Liver (tissue), 10 donors: ENCODE measurements at places on chromosomes 11 and 22.

- no peak for DNase-seq
These were observed 464.0 kb downstream of the BRD1 start for GRCh38 chr22:49363526-49364230.

- no peak for DNase-seq
These were observed 758 bp downstream of the GALNT18 start for GRCh38 chr11:11620921-11621572.

GRCh38 chr22:45752036-45752435, 80.4 kb downstream of the ATXN10 start:
- DNase-seq = no peak

DNA sequence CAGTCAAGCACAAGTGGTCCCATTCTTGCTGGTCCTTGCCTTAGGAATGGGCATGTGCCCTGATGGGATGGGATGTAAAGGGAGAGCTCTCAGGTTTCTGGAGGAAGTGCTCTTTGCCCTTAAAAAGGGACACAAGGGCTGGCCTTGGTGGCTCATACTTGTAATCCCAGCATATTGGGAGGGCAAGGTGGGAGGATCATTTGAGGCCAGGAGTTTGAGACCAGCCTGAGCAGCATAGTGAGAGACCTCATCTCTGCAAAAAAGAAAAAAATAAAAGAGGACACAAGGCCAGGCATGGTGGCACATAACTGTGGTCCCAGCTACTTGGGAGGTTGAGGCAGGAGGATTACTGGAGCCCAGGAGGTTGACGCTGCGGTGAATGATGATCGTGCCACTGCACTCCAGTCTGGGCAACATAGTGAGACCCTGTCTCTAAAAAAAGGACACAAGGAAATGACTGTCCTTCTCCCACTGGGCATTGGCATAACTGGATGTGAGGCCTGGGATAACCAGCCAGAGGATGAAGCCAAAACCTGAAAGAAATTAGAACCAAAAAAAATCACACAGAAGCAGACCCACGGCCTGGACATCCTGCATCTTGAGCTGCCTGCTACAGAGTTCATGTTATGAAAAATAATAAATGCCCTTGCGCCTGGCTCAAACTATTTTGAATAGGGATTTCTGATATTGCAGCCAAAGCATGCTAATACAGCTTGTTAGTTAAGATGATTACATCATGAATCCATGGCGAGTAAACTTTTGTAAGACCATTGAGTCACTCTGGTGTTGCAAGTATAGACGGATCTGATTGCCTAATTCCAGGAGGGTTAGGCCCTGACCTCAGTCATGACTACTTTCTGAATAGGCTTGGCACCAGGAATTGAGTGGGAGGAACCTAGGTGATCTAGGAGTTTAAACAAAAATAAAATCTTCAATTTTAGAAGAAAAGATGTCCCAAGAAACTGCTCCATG, 12.9 kb upstream of the CRKL start:
- DNase-seq = no peak

GRCh38 chr22:36913427-36914389, at the start of gene CSF2RB:
TSS of gene CSF2RB (plus strand) at chr22:36913628. CDS start at chr22:36922208, 8,580 bp downstream.
- no peak for DNase-seq

DNA sequence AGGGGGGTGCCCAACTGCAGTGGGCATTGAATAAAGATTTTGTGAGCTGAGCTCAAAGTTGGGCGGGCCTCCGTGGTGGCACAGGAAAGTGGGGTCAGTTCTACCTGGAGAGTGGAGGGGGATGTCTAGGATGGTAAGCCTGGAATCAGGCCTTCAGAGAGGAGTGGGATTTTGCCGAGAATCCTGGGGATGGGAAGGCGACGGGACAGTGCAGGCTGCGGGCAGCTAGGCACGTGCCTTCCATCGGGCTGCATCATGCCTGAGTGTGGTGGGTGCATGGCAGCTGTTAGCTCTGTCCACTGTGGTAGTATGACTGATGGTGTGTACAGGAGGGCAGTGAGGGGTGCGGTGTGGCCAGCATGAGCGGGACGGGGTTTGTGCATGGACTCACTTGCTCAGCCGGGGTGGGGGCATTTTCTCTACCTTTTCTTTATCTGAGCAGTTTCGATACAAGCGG, 3.6 kb downstream of the SHANK3 start:
- DNase-seq = no peak

DNA sequence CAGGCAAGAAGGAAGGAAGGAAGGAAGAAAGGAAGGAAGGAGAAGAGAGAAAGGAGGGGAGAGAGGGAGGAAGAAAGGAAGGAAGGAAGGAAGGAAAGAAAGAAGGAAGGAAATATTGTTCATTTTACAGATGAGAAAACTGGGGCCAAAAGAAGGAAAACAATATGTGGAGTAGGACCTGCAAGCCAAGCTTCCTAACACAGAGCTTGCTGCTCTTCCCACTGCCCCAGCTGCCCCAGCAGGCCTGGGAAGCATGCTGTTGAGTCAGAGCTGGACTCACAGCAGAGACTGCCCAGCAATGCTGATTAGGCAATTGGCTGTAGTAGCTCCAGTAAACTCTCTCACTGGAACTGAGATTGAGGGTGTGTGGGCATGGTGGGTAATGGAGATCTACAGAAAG, 42.6 kb upstream of the SMCO4 start:
- no peak for DNase-seq

GRCh38 chr11:12502046-12502445, 124.7 kb downstream of the PARVA start:
- no peak for DNase-seq

DNA sequence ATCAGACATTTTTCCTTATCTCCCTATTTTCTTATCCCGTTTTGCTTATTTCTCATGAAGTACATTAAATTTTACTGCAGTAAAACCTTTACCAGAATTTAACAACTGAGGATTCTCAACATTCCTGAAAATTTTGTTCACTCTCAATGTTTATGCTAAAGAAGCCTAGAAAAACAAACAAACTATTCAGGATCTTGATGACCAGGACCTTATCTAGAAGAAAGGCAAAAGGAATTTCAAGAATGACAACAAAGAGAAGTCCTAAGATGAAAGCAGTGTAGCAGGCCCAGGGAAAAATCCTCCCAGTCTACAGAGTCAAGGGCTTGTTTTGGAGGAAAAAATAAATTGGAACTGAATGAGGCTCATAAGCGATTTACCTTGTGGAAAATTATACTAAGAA, 283.3 kb upstream of the ARHGAP42 start:
- DNase-seq = no peak

GRCh38 chr11:32266601-32267000, 168.7 kb downstream of the WT1 start:
- no peak for DNase-seq

DNA sequence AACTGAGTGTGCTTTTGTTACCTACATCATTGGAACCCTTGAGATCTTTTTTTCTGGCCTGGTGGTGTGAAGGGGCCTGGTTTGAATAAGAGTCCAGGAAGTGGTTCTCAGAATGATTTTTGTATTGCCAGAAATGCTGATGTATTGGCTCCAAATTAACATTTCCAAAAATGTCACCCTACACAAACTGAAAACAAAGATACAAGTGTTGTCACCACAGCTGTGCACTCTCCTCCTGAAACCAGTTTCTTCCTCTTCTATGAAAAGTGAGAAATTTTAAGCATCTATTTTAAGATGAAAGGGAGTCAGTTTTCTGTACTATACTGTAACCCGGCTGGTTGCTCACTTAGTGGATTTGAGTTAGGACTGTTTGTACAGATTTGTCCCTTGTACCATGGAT, 218.8 kb downstream of the PGR start:
- DNase-seq = no peak

- DNase-seq = no peak
These were observed 795 bp upstream of the MSANTD4 start for GRCh38 chr11:106022795-106023275.

- DNase-seq = no peak
These were observed 487.9 kb upstream of the LRRC4C start for GRCh38 chr11:41947392-41947791.

GRCh38 chr11:46669711-46670139, 30.7 kb downstream of the ARHGAP1 start:
- no peak for DNase-seq

- DNase-seq = no peak
These were observed 32.6 kb downstream of the PPFIA1 start for GRCh38 chr11:70303070-70303469.

DNA sequence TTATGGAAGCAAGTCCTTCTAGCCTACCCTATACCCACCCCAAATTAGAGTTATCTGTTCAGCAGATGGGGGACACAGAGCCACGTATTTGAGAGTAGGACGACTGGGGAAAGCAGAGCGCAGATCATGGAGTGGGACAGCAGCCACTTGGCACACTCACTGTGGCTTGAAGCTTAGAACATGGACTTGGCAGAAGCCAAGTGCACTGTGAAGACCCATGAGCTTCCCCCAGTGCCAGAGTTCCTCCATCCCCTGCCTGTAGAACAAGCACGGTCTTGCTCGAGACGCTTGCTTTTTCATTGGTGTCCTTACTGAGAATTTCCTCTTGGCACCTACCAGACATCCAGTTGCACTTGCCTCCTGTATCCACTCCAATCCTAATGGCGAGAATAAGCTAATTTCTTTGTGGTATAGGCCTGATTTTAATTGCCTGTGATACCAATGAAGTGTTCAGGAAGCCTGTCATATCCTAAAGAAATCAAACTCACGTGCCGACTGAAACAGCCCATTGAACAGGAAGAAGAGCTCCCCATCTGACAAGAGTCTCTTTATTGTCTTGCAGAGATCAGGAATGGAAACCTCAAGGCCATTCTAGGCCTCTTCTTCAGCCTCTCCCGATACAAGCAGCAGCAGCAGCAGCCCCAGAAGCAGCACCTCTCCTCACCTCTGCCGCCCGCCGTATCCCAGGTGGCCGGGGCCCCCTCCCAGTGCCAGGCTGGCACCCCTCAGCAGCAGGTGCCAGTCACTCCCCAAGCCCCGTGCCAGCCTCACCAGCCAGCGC, 166.9 kb downstream of the NAV2 start:
- DNase-seq = no peak

- no peak for DNase-seq
These were observed 66.1 kb downstream of the OR5AK2 start for GRCh38 chr11:57054817-57055216.

GRCh38 chr11:110268441-110268840, 28.0 kb downstream of the RDX start:
- DNase-seq = no peak

- no peak for DNase-seq
These were observed 2.7 kb downstream of the RAB3IL1 start for GRCh38 chr11:61914471-61915171.

GRCh38 chr22:30370641-30371230, 13.9 kb downstream of the CCDC157 start:
- no peak for DNase-seq

GRCh38 chr11:111788051-111788450, 21.9 kb upstream of the PPP2R1B start:
- no peak for DNase-seq

DNA sequence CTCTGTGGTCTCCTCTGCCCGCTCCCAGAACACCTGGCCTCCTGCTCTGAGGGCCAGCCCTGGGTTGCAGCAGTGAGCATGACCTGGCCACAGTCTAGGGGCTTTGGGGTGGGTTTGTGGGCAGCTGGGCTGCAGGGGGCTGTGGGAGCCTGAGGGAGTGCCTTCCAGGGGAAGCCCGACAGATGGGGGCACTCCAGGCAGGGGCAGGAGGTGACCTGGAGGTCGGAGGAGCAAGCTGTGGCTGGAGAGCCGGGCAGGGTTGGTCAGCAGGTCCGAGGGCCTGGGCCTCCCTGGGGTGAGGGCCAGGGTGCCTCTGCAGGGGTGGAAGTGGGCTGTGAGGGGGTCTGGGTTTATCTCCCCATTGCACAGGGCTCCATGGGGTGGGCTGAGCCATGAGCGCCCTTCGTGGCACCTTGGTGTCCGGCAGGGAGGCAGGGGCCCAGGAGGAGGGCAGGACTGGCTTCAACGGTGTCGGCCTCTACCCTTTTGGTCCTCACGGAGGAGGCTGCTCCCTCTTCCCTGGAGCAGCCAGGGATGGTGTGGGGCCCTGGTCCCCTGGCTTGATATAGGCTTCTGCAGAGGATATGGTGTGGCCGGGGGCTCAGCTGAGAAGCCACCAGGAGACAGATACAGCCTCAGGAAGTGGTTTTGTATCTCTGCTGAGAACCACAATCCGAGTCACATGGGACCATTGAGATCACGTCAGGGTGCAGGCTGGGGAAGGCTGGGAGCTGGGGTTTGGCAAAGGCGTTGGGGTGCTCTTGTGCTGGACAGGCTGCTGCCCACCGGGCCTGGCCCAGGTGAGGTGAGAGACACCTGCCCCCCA, 22.3 kb downstream of the KCNQ1 start:
- DNase-seq = no peak

GRCh38 chr22:32652645-32653270, 148.7 kb upstream of the TIMP3 start:
- DNase-seq = no peak

DNA sequence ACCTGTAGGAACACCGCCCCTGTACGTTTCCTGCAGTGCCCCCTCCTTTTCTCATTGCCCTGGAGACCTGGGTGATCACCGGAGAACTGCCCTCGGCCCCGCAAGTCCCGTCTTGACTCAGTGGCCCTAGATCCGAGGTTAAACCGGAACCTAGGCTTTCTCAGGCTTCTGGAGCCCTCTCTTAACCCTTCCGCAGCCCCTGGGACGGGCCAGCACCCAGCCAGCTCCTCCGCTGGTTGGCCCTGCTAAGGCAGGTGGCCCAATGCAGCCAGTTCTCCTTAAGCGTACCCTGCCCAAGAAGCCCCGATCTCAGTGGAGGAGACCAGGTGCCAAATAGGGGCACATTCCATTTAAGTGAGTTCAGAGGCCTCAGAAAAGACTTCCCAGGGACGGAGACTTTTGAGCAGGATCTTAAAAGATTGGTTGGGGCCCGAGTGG, 776 bp downstream of the NLRX1 start:
- peak; percentile 44 for DNase-seq

DNA sequence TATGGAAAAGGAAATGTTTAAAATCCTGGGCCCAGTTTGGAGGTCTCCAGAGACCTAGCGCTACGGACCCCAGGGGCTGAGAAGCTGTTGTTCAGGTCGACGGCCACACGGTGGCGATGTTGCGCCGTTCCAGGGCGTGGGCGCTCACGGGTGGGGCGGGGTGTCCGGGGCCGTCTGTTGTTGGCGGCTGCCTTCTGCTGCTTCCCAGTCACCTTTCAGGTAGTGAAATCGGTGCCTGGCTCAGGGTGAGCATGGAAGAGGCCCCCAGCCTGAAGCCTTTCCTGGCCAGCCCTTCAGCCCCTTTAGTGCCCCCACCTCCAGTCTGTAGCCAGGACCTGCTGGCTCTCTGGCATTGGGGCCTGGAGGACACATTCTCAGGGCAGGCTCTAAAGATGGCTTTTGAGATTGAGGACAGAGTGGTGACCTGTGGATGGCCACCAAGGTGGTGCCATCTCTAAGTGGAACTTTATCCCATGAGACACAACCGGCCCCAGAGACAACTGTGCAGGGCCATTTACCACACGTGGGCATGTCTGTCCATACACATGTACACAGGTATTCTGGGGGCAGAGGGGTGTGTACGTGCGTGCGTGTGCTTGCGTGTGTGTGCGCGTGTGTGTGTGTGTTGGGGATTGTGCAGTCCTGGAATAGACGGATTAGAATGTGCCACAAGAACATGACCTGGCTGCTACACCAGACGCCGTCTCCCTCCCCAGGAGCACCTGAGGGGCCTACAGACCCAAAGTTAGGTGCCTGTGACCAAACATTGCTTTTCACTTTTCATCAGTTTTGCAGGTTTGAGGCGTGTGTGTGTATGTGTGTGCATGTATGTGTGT, 53.8 kb downstream of the ST14 start:
- DNase-seq = peak; percentile 82

- DNase-seq = no peak
These were observed 10.5 kb downstream of the KLHL22 start for GRCh38 chr22:20484948-20485683.

- DNase-seq = no peak
These were observed 1.5 kb upstream of the SELENOO start for GRCh38 chr22:50199251-50199721.

- no peak for DNase-seq
These were observed 9.1 kb downstream of the NRXN2 start for GRCh38 chr11:64713781-64714363.
